Endothelial cell of umbilical vein (primary cell): ENCODE measurements at places on chromosomes 12 and 14. TPM values are rescaled to one million over a fixed set of nuclear protein-coding genes. Genes with fewer than 3 reads are reported as not detected.

Gene GABARAPL1
- total RNA-seq: 59.4 and 69.0 TPM in 2 replicates

Gene C14orf93
- 5.4 and 7.1 TPM in 2 replicates for total RNA-seq

Gene CLEC4A
- 0.86 and 0.95 TPM in 2 replicates for total RNA-seq

Gene GZMH
- total RNA-seq: not detected in 2 replicates

Gene GPRC5D
- not detected in 2 replicates for total RNA-seq
